ENCODE measurements at places on chromosomes 3 and 15.

DNA sequence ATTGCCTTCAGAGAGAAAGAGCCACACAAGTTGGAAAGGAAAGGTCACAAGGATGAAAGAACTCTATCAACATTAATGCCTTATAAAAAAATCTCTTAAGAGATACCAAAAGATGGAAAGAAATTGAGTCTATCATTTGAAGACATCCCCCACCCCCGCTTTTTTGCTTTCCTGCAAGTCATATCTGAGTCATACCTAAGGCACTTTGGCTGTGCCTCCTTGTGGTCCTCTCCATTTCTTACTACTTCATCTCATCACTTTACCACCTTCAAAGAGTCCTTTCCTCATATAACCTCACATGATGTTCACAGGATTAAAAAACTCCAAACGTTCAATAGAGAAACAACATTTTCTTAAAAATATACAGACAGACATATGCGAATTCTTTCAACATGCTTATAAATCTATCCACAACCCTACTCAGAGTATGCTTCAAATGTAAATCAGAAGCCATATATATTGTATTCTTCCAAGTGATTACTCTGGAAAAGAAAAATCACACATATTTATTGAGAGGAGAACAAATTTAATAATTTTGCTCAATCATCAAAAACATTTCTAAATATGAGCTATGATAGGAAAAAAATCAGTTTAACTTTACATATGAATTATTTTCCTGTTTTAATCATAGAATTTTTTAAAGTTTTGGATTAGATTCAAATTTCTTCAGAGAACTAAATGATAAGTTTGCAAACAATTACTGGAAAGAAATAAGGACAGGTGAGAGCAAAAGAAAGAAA is 1003.9 kb upstream of the CFAP20DC start:
- DNase-seq: no peak

- DNase-seq: no peak
These were observed 27.0 kb downstream of the NCBP2 start for GRCh38 chr3:196915375-196915774.

DNA sequence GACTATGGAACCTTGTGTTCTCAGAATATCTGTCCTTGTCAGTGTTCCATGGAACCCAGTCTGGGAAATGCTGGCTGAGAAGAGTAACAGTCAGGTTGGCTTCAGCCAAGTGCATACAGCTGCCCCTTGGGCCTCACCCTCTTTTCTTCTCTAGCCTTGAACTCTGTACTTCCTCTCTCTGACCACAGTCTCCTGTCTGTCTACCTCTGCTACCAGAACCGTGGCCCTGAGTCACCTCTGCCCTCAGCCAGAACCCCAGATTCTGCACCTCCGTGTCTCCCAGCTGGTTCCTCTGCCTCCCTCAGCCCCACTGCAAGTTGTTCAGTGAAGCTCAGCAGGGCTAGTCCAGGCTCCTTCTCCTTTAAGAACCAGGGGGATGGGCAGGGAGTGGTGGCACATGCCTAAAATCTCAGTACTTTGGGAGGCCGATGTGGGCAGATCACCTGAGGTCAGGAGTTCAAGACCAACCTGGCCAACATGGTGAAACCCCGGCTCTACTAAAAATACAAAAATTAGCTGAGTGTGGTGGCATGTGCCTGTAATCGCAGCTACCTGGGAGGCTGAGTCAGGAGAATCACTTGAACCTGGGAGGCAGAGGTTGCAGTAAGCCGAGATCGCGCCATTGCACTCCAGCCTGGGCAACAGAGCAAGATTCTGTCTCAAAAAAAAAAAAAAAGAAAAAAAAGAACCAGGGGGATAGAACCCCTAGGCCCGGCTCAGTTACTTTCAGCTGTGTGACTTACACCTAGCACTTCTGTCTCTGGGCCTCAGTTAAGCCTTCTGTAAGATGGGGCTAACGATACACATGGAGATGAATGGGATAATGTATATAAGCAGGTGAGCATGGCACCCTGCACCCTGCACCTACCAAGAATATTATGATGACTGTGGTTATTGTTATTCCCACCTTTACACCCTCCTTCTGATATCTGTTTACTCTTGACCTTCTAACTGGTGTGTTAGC is 24.3 kb upstream of the TATDN2 start:
- DNase-seq: no peak

- no peak for DNase-seq
These were observed 21.1 kb downstream of the CCDC32 start for GRCh38 chr15:40543631-40544294.

DNA sequence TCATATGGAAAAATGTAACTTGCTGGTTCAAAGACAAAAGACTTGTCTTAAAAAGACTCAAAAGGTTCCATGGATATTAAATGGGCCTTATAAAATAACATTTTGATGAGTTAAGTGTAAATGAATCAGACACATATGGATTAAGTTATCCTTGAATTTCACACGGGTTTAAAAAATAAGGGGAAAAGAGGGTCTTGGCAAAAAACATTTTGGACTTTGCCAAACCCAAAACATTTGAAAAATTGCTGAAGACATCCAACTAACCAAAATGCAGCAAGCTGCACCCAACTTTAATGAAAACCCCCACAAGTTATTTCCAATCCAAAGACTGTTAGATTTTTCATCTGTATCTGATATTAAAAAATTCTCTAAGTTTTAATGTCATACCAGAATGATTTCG is 200.7 kb downstream of the MEIS2 start:
- no peak for DNase-seq

DNA sequence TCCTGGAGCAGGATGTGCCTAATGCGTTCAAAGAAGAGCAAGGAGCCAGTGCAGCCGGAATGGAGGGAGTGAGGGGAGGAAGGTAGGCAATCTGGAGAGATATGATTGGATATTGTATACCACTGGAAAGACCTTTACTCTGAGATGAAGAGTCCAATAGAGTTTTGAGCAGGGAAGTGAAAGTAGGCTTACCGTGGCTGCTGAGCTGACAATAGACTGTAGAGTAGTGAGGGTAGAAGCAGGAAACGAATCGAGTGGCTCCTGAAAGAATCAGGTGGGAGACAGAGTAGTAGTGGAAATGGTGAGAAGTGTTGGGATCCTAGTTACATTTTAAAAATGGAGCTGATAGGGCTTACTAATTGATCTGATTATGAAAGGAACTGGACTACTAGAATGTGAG is 51.8 kb upstream of the NUDT16 start:
- no peak for DNase-seq

DNA sequence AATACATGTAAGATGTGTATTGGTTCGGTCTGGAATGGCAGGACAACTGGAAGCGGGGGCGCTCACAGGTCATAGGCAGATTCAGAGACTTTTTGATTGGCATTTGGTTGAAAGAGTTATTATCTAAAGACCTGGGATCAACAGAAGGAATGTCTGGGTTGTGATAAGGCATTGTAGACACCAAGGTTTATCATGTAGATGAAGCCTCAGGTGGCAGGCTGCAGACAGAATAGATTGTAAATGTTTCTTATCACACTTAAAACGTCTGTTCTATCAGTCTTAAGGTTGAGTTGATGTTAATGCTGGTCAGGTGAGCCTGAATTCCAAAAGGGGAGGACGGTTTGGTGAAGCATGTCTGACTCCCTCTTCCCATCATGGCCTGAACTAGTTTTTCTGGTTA is 295.9 kb upstream of the PROK2 start:
- DNase-seq: no peak

DNA sequence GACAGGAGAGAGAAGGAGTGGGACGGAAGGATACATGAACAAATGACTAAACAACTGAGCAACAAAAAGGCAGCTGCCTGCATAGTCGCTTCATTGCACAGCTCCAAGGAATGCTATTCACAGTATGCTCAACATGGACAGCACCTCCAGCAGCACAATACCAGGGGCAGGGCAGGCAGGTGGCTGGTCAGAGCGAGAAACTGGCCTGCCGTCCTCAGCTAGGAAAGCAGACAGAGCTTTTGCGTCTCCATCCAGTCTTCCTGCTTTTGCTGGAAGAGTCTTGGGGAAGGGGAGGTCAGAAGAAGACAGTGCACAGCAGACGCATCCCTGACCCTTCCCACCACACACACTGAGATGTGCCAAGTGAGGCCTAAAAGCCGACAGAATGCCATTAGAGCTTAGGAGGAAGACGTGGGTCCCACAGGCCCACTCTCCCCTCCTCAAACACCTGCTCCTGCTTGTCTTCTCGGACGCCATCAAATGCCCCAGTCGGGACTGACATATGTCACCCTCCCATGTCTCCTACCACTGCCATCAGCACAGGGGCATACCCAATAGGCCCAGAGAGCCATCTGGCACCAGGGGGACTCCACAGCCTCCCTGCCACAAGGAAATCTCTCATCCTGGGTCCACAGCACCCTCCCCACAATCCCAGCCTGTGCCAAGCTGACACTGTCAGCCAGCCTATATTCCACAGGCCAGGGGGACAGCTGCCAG is 3.9 kb downstream of the RAB6B start:
- no peak for DNase-seq

- DNase-seq: no peak
These were observed 1005.2 kb upstream of the CADM2 start for GRCh38 chr3:83953417-83954089.

- no peak for DNase-seq
These were observed 50.4 kb downstream of the IL12A start for GRCh38 chr3:160038862-160039562.

- no peak for DNase-seq
These were observed 7.8 kb upstream of the TM2D3 start for GRCh38 chr15:101660005-101660404.

DNA sequence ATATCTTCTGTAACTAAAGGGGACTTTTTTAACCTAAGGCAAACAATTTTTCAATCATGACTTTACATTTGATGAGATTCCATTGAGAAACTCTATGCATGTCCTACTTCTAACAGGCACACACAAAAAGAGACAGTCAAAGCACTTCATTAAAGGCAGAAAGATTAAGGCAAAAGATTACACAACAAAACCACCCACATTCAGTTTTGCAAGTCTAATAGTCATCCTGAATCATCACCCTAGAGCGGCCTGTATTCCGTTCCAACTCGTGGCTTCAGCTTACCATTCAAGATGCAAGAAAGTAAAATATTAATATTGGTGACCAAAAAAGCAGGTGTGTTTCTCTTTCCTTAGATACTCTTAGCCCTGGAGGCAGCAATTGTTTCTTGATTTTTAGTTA is 205.9 kb downstream of the P3H2 start:
- DNase-seq: no peak

- DNase-seq: no peak
These were observed 217.8 kb downstream of the SHQ1 start for GRCh38 chr3:72630327-72630968.

DNA sequence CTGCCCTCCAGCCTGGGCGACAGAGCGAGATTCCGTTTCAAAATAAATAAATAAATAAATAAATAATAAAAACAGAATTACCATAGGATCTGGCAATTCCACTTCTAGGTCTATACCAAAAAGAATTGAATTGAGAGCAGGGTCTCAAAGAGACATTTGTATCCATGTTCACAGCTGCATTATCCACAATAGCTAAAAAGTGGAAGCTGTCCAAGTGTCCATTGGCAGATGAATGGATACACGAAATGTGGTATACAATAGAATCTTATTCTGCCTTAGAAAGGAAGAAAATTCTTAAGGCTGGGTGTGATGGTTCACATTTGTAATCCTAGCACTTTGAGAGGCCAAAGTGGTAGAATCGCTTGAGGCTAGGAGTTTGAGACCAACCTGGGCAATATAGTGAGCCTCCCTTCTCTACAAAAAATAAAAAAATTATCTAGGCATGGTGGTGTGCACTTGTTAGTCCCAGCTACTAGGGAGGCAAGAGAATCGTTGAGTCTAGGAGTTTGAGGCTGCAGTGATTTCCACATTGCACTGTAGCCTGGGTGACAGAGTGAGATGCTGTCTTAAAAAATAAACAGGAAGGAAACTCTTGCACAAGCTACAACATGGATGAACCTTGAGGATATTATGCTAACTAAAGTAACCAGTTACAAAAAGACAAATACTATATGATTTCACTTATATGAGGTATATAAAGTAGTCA is 24.2 kb downstream of the PFKFB4 start:
- no peak for DNase-seq

DNA sequence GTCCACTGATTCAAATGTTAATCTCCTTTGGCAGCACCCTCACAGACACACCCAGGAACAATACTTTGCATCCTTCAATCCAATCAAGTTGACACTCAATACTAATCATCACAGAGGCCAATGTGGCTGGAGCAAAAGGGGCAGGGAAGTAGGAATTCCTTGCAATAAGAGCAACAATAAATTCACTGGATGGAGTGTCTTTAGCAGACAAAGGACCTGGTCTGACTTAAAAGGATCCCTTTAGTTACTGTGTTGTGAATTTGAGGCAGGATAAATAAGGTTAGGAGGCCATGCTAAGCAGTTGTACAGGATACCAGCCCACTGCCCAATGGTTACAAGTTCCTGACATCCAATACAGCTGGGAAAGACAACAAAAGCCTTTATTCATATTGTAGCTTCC is 12.3 kb upstream of the GFM1 start:
- DNase-seq: no peak

DNA sequence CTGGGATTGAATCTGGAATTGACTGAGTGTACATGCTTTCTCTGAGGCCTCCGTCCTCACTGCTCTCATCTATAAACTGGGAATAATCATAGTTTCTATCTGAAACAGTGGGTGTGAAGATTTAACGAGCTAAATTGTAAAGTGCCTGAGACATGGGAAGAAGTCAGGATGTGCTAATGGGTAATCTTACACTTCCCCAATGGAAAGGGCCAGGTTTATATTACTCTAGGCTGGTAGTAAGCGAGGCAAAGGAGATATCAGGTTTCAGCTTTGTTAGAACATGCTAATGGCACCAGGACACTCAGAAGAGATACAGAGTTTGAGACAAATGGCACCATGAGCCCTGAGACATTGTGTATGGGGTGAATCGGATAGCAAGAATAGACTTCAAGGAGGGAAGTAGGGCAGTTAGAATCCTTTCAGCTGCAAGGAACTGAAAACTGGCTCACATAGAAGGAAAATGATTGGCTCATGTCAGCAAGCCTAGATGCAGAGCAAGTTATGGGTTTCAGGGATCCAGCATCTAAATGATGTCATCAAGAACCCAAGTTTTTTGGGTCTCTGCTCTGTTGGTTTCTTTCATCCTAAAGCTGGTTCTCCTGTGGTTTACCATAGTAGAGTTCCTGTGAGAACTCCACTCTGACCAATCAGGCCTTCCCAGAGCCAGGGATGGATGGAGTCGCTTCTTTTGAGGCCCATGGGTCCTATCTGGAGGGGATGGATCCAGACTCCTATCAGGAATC is 21.8 kb downstream of the FLNB start:
- no peak for DNase-seq

GRCh38 chr3:4853749-4854140 is 125.5 kb upstream of the BHLHE40 start:
- no peak for DNase-seq

DNA sequence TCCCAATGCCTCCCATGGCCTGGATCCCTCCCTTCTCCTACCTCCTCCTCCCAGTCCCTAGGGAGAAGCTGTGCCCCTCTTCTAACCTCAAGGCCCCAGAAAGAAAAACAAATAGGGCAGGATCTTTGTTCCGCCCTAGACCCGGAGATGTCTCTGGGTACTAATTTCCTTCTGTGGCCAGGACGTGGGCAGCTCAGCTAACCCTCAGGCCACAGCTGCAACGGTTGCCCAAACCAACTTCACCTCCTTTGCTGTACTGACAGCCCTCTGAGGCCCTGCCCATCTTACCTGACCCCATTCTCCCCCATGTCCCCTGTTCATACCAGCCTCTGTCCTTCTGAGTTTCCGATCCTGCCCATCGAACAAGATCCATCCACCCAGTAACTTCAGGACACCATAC is 70.7 kb downstream of the SRGAP3 start:
- no peak for DNase-seq
